ENCODE measurements at places on chromosomes 3 and 15.

DNA sequence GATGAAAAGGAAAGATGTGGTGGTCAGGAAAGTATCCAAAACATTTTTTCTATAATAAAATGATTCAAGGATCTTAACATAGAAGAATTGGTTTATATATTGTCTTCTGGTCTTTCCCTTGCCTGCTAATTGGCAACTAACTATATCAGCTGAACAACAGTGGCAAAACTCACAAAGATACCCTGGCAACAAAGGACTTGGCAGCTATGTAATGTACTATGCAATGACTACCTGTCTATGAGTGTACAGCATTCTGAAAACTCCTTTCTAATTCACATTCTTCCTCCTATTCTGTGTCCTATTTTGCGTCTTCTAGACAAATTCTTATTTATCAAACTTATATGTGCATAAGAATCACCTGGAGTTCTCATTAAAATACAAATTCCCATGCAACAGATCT lies 15.7 kb upstream of the SERPINI2 start:
- DNase-seq: no peak

DNA sequence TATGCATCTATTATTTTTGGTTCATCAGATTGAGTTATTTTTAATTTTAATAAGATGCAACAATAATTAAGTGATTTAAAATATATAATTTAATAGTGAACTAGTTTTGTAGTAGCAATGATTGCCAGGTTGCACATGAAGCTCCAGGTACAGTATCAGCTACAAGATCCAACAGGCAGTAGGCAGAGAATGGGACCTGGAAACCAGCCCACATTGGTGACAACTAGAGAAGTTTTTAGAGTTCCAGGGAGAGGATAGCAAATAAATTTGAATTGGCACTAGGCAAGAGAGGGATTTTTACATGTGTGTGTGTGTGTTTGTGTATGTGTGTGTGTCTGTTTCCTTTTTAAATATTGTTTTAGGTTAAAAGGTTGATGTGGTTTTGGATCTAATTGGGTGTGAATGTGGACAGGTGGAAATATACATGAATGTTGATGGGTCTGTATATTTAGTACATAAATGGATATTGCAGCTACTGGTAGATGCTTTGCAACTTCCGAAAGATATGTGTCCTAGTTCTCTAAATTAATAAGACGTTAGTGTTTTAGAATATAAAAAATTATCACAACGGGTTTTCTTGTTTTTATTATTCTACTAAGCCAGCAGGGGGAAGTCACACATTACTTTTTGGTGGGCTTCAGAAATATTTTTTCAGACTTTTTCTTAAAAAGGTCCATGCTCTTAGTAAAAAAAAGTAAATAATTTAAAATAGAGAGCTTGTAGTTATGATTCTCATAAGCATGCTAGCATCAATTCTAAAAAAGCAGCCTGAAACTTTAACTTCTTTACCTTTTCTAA lies 110.1 kb upstream of the GBE1 start:
- no peak for DNase-seq

DNA sequence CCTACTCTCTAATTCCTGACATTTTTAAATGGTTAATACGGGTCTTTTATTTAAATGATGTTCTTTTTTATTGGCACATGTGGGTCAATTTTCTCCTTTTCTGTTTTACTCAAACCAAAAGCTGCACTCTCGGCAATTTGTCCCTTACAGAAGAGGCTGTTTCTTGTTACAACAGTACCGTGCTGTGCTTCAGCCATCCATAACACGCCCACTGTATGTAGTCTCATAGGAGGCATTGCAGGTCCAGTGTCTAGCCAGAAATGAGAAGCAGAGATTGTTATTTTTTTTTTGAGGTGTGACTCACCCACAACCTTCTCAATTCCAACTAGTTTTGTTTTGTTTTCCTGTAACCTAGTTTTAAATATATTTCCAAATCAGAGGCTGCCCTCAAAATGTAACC lies 164.6 kb downstream of the GMNC start:
- no peak for DNase-seq

DNA sequence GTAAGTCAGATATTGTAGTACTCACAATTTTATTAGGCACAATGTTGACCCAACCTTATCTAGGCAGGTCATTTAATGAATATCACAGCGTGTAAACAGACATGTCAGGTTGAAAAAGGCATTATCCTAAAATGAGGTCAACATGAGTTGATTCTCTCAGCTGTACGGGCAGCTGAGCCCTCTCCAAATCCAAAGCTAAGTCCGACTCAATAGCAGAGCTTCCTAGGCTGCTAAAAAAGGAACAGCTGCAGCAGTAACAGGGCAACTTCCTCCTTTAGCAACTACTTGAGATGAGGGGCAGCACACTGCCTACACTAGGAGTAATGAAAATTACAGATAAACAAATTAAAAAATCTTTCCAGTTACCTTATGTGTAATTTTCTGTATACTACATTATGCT lies 189.2 kb downstream of the CADM2 start:
- DNase-seq: peak; percentile 47

DNA sequence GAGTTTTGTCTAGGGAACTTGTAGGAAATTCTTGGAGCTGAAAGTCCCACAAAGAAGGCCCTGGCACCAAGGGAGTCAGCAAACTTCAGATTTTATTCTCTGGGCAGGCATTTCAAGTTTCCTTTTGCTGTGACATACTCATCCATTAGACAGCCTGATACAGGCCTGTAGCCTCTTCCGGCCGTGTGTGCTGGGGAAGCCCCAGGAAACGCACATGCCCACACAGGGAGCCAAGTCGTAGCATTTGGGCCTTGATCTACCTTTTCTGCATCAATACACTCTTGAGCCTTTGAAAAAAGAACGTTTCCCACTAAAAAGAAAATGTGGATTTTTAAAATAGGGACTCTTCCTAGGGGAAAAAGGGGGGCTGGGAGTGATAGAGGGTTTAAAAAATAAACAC lies 15.0 kb downstream of the TIGIT start:
- no peak for DNase-seq

DNA sequence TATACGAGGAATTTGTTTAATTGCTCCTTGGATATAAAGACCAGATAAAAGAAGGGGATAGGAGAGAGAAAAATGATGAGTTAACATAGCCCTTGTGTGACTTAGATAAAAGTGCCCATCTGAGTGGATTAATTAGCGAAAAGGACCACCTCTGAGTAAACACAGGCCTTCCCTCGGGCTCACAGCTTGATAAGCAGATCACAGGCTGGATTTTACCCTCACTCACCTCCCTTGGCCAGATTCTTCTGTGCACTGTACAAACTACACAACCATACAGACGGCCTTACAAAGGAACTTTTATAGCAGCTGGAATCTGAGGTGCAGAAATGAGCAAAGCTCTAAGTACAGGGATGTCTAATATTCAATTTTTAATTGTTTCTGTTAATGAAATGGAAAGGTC lies 112.4 kb upstream of the STT3B start:
- no peak for DNase-seq

GRCh38 chr3:86793786-86794185 lies 197.2 kb downstream of the VGLL3 start:
- no peak for DNase-seq

- no peak for DNase-seq
These were observed 742.0 kb upstream of the CCDC54 start for GRCh38 chr3:106635271-106635670.

DNA sequence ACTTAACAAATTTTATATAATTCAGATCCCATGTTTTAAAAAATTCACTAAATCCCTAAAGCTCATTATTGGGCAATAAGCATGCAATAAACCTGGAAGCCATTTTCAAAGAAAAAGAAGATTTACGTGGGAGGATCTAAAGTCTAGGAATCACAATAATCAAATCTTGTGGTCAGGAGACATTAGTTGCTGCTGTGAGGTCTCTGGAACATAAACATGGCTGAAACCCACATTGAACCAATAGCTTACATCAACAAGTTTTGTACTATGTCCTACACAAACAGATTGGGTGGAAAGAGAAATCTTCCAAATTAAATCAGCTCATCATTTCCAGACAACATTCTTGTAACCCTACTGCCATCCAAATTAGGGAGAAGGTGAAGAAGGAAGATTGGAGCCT lies 121.9 kb upstream of the EPHA3 start:
- DNase-seq: no peak

DNA sequence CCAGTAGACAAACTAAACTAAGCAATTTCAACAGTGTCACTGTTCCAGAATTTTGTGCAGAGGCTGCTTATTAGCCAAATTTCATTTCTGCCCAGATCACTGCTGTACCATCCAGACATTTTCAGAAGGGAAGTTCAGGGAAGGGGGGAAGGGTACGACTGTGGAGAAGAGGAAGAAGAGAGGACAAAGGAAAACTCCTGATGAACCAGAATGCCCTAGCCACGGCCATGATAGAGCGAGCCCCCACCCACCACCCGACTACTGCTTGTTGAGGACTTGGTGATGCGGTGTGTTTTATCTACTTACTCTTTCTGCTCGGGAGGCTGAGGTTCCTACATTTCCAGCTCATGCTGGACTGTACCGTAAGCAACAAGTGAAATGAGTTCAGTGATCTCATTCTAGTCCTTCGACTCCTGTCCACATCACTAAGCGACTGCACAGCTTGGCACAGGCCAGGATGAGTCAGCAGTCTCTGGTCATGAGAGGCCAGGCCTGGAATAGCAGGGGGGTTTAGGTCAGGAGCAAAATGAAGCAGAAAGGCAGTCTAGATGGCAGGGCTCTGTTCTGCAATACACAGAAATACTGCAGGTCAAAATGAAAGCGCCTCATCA lies 330.8 kb downstream of the TIGIT start:
- no peak for DNase-seq

DNA sequence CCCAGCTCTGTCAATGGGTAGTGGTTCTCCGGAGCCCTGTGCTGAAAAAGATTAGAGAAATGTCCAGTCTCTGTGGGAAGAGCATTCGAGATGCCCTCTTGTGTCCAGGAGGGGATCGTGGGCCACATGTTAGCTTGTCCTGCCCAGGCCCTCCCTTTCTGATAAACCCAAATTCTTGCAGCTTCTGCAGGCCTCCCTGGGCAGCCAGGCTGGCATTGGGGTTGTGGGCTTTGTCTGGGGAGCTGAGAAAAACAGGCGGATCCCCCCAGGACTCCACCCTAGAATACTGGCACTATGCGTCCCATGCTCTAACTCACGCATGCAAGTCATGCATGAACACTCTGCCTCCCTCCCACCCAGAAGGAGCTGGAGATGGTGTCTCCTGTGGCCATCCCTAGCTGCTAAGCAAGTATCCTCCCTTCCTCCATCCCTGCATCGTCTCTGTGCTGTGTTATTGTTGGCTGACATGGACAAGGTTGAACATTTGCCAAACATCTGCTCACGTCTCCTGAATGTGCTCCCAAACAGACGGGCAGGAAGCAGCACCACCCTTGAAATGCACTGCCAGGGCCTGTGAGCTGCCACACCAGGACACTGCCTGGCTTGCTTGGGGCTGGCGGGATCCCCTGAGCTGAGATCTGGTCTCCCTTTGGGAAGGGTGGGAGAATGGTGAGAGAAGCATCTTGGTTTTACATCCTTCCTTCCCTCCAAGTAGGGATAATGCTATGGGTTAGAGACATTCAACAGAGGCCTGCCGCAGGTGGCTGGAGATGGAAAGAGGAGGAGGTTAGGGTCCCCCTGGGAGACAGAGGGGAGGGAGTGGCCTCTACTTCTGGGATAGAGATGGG lies 26.5 kb downstream of the CFAP161 start:
- peak; percentile 11 for DNase-seq

- no peak for DNase-seq
These were observed 232.6 kb upstream of the LRTM1 start for GRCh38 chr3:55160241-55160983.

GRCh38 chr3:39150803-39151631 lies 2.4 kb downstream of the CSRNP1 start:
- DNase-seq: no peak

DNA sequence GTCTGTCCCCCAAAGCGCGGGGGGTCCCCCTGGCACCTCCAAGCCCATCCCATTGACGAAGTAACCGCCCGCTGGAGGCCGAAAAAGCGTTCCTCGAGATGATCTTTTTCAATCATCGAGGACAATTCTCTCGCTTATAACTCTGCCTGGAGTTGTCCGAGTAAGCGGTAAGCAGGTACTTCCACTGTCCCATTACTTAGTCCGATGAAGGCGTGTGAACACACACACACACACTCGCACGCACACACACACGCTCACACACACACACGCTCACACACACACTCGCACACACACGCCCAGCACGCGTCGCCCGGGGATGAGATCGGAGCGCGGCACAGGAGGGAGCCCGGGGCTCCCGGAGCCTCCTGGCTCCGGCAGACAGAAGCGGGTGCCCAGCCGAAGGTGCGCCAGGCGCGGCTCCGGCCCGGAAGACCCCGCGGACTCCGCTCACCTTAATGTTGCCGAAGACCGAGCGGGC lies 430 bp downstream of the SLCO2A1 start:
- no peak for DNase-seq

GRCh38 chr3:27533261-27533607 lies 49.0 kb upstream of the SLC4A7 start:
- no peak for DNase-seq

DNA sequence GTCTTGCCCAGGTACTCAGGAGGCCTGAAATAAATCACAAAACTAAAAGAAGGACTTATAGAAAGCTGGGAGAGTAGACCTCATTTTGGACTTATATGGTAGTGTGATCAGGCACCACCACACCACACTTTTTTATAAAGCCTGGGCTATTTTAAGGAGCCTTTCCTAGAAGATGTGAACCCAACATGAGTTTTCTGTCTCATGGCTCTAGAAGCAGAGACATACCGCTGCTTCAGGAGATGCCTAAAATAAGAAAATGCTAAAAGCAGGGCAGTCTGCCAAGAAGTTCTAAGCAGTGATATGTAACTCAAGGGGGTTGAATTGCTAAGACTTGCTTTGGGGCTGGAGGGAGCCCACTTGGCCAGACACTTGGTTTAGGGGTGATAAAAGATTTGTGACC lies 49.6 kb downstream of the SUMF1 start:
- no peak for DNase-seq

DNA sequence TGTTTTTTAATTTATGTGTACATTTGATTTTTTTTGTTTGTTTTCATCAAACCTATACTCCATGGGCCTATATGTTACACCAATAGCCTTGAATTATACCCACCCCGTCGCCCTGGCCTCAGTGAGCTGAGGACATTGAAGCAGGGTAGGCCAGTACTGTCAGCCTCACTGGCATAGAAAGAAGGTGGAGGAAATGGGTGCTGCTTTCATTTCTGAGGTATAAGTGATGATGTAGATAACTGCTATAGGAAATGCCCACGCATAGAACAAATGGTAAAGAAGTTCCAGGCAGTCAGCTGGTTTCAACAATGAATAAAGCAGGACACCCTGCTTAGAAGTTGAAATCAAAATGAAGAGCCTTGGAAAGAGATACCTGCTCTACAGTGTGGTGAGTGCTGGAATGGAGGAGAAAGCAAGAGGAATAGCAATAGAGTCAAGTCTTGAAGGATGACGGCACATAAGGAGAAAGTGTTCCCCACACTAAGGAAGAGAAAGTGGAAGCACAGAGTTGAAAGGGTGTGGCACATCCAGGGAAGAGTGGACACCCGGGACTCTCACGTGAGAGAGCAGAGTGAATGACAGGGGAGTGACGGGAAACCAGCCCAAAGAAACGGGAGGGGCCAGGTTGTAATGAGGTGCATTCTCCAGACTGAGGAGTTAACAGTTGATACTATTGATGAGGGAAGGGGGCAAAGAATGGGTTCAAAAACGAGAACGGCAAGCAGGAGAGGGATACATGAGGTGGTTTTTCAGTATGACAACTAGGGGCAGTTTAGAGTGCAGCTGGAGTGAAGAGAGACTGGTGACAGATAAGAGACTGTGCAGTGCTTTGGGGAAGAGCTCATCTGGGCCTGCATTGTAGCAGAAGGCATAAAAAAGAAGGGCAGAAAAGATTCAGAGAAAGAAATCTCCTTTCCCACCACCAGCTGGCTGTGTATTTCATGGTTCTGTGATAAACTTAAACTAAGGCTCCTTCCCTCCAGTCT lies 70.5 kb downstream of the KLHL25 start:
- no peak for DNase-seq

- no peak for DNase-seq
These were observed 43.3 kb downstream of the ZNF609 start for GRCh38 chr15:64503640-64504039.

All from NCI-H1092 (cell line).